SW 1271 (cell line): ENCODE measurements at places on chromosomes 13 and 19.

DNA sequence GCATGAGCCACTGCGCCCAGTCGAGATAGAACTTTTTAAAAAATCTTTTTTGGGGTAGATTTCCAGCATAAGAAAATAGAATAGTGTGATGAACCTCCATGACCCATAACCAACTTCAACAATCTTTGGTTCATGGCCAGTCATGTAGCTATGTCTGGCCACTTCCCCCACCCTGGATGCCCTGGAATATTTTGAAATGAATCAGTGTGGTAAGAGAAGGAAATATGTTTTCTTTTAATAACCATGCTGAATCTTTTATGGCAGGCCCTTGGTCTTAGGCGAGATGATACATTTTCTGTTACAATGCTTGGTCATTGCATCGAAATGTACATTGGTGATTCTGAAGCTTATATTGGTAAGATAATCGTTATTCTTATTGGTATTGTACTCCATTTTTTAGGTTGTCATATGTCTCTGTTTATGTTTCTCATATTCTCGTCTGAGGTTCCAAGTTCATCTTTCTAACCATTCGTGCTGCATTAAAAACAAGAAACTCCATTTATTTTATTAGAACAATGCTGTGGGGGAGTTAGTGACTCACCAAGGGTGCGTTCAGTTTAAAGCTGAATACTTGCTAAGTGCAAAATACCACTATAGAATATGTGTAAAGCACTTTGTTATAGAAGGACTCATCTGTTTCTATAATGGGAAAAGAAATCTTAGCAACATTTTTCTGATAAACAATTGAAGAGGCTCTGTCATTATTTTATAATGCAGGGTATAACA, 16.4 kb upstream of the UPF3A start:
- no peak for DNase-seq

- DNase-seq = no peak
Observed at GRCh38 chr13:108270442-108270841, 924 bp downstream of the TNFSF13B start.

DNA sequence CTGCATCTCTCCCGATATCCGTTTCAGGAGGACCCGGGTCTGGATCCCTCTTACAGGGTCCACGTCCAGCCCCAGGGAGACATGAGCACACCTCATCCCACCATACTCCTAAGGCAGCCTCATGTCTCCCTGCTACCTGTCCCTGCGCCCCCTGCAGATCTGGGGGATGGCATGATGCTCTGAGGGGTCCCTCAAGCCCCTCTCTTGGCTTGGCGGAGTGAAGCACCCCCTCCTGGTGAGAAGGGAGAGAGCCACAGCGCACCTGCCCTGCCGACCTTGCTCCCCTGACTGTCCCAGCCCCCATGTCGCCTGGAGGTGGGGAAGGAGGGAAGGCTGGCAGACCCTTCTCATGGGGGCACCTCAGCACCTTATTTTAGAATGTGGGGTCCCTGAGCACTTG, 21.5 kb upstream of the ARHGEF7 start:
- no peak for DNase-seq

DNA sequence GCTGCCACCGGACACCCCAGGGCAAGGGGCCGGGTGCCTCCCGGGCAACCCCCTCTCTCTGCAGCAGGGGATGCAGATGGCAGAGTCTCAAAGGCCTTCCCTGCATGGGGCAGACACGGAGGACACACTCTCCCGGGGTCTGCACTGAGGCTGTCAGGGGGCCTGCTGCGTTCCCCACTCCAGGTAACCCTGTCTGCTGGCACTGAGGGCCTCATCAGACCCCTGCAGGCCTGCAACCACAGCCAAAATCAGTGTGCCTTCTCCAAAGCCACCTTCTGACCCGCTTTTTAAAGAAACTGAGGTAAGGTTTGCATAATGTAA, 93.9 kb downstream of the GNG7 start:
- no peak for DNase-seq

DNA sequence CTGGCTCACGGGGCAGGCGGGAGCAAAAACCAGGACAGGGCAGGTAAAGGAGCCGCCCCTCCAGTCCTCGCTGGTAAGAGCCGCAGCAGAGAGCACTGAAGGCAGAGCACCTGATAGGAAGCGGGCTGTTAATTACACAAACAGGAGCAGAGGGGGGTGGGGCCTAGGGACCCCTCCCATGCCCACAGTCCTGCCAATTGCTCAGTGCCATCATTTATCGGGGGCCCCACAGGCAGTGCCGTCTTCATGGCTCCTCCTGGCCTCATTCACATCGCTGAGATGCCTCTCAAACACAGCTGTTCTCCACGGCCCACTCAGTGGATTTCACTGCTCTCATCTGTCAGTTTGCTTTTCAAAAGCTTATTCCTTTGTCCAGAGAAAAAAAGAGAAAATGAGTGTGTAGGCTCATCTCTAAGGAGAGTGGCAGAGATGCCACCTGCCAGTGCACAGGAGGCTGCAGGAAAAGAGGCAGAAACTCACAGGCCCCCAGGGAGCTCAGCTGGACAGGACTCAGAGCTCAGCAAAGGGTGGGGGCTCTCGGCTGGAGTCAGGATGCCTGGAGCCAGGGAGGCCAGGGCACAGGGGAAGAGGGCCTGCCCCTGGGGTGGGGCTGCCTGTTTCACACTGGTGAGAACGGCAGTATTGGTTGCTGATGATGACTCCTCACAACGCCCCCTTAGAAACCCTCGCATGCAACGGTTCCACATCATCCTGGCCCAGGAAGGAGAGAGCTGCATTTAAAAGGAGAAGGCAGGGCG, 174.6 kb downstream of the COL4A1 start:
- no peak for DNase-seq

GRCh38 chr13:38265132-38265497, 84.5 kb upstream of the UFM1 start:
- DNase-seq = no peak

- DNase-seq = no peak
Observed at GRCh38 chr19:12015753-12016116, 19.7 kb downstream of the ZNF433 start.

DNA sequence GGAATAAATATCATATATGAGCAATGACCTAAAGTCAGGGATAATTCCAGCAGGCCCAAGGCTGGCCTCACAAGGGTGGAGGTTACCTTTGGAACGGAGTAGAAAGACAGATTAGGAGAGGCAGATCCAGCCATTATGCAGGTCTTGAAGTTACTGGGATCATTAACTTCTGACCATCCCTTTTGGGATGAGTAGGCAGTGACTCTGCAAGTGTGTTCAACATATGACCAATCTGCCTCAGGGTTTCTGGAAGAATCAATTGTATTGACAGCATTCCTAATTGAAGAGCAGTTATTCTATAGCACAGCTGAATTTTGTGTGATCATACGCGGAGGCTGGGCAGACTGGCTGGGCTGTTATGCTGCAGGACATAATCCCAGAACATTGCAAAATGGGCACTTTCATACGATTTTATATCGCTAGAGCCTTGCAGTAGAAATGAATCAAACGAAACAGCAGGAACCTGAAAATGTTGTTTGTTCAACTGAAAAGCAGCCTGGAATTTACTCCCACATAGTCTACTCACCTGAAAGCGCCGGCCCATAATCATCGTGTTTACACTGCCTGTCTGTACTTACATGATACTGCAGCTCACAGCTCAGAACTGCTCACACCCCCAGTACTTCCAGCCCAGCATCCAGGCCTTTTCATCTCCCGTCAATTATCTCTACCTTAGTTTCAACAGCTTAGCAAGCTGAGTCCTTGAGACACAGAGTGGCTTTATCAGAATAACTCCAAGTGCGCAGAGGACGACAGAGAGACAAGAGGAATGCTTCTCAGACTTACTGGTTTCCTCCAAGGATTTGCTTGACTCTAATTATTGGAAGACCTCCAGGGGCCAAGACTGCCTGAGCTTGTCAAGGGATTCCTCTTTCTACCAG, 556.1 kb downstream of the EFNB2 start:
- no peak for DNase-seq

GRCh38 chr13:108734676-108735075, 105.3 kb downstream of the MYO16 start:
- DNase-seq = peak; percentile 1

DNA sequence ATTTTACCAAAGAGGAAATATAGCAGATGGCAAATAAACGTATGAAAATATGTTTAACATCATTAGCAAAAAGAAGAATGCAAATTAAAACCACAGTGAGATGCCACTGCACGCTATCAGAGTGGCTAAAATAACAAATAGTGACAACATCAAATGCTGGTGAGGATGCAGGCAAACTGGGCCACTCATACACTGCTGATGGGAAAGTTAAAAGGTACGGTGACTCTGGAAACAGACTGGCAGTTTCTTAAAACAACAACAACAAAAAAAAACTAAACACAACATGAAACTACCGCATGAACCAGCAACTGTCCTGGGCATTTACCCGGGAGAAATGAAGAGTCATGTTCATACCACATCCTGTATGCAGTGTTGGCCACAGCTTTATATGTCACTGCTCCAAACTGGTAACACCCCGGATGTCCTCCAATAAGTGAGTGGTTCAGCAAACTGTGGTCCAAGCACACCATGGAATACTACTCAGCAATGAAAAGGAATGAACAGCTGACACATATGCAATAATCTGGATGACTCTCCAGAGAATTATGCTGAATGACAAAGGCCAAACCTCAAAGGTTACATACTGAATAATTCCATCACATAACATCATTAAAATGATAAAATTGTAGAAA, 22.3 kb downstream of the EPS15L1 start:
- DNase-seq = peak; percentile 30
